GM12878 (cell line): ENCODE measurements at places on chromosomes 5 and 9.

- no peak for DNase-seq
These were observed 624 bp downstream of the FBXW11 start for GRCh38 chr5:172005708-172006320.

DNA sequence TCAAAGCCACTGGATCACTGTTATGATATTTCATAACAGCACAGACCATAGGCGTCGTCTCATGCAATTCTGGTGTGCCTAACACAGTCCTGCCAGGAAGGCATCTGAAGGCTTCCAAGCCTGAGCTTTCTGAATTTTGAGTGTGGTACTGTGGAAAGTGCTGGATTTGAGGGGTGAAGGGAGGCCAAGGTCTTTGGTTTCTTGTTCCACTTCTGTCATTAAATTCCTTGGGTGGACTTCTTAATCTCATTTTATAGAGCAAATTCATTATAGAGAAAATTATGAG, 441.3 kb upstream of the PIK3R1 start:
- DNase-seq, result no peak

- DNase-seq, result no peak
These were observed 108.9 kb upstream of the PPP1R26 start for GRCh38 chr9:135370411-135371375.

GRCh38 chr9:113715086-113715485, 161.0 kb upstream of the ZNF618 start:
- DNase-seq, result no peak

- no peak for DNase-seq
These were observed 11.2 kb upstream of the NFIB start for GRCh38 chr9:14325147-14325546.

GRCh38 chr9:86122311-86122710, 23.0 kb upstream of the GOLM1 start:
- DNase-seq, result no peak

DNA sequence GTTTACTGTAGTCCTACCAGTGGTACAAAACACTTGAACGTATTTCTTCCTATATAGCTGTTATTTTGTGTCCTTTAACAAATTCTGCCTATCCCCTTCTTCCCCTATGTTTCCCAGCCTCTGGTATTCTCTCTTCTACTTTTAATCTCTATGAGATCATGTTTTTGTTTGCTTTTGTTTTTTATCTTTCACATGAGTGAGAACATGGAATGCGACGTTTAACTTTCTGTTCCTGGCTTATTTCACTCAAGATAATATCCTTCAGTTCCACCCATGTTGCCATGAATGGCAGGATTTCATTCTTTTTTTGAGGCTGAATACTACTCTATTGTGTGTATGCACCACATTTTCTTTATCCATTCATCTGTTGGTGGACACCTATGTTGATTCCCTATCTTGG, 634.4 kb upstream of the WWC1 start:
- DNase-seq, result no peak

DNA sequence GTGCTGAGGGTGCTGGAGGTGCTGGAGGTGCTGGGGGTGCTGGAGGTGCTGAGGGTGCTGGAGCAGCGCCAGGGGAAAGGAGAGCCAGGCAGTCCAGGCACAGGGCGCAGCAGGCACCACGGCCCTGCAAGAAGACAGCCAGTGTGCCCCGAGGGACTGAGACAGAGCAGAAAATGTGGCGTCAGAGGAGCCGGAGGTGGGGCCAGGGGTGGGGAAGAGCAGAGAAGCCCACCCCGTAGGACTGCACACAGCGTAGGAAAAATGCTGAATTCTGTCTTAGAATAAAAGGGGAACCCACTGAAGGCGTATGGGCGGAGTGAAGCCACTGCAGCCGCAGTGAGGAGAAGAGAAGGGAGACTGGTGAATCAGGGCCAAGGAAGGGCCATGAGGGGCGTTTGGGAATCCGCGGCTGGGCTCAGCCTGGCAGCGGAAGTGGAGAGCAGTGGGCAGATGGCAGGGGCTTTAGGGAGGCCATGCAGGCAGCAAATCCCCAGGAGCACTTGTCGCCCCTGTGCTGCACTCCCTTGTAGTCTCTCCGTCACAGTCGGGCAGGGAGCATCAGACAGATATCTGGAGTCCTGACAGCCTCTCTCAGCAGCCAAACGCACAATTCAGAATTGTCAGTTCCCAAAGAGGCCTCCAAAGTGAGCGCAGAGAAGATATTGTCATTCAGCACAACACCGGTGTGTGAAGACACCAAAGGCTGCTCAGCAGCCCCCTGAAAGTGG, 35.9 kb upstream of the LECT2 start:
- DNase-seq, result no peak

- DNase-seq, result no peak
These were observed 1171.1 kb downstream of the TAF11L14 start for GRCh38 chr5:18805376-18805775.

DNA sequence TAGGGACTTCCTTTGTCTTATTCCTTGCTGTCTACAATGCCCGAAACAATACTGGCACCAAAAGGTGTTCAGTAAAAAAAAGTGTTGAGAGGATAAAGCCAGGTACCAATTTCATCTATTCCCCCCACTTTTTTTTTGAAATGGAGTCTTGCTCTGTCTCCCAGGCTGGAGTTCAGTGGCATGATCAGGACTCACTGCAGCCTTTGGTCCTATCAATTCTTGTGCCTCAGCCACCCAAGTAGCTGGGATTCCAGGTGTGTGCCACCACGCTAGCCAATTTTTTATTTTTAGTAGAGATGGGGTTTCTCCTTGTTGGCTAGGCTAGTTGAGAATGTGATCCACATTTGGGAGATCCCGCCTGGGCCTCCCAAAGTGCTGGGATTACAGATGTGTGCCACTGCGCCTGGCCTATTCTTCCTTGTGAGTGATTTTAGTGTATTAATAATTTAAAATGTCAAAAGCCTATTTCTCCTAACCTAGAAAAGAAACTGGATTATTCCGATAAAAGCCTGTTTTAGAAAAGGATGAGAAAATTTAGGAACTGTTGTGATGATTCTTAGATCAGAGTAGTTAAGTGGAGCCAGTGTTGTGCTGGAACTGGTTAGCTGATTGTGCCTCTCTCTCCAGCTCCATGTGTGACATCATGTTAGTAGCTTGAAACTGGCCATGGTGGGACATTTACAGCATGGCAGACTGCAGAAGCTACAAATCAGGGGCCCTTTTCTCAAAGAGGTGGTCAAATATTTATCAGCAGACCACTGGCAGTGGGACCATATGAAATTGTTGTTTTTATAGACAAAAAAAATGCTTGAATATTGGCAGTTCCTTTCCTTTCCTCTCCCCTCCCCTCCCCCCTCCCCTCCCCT, 14.3 kb downstream of the CDC42SE2 start:
- no peak for DNase-seq

DNA sequence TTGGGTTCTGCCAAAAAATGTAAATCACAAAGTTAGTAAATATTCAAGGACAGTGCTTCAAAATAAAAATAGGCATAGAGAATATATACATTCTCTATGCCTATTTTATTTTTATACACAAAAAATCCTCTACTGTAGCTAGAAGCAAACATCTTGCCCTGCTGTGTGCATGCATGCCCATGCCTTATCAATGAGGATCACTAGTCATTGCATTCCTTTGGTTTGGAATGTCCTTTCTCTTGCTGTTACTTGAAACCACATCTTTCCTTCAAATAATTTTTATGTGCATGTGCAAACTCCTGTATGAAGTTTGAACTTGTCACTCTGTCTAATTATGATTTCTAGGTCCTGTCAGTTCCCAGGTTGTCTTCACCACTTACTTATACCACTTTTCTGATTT, 278.9 kb upstream of the IZUMO3 start:
- no peak for DNase-seq

- no peak for DNase-seq
These were observed 2.9 kb upstream of the CAVIN4 start for GRCh38 chr9:100575006-100575405.

DNA sequence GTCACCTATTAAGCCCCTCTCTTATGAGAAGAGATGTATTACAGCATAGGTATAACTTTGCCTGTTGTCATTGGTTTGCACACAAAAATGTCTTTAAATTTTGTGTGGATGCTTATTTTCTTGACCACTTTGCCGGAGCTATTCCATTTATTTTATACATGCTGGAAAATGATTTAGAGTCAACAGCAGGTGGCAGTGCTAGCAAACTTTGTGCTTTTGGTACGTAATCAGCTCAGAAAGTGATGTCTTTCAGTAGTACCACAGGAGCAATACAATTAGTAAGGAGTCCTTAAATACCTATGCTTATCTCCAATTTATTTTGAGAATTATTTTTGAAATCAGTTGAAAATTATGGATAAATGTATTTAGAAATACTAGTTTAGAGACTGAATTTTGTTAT, 19.8 kb upstream of the NUDT12 start:
- peak; percentile 5 for DNase-seq

DNA sequence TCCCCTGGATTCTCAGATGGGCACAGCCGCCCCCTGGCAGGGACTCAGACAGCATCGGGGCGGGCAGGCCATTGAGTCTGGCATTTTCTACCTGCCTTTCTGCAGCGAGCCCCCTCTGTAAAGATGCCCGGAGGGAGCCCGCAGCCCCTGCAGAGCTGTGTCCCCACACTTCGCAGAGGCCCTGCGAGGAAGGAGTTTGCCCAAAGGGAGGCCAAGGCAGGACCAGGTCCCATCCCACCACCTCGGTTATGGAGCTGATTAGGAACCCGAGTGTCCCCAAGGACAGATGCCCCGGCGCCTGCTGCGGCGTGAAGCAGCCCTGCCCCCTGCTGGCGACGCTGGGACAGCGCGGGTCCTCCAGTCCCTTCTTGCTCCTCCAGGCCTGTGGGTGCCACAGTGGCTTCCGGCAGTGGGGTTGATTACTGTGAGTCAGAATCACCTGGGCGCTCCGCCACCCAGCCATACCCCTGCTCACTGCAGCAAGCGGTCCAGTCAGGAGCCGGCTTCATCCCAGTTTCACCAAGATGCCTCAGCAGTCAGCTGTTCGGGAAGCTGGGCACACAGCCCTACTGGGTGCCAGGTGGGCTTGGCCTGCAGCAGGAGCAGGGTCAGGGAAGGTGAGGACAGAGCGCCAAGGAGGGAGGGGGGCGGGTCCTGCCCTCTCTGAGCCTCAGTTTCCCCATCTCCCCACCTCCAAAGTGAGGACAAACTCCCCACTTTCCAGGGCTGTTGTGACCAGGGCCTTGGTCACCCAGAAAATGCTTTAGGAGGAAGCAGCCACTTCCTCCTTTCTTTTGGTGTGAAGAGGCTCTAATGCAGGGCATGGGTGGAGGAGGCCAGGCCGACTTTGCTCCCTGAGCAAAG, 117.2 kb downstream of the RXRA start:
- peak; percentile 37 for DNase-seq

GRCh38 chr9:109919736-109920408, 139.9 kb downstream of the PALM2AKAP2 start:
- no peak for DNase-seq

- no peak for DNase-seq
These were observed 264.6 kb downstream of the SEC61B start for GRCh38 chr9:99486684-99487083.

GRCh38 chr9:134461426-134461982, 135.2 kb downstream of the RXRA start:
- DNase-seq, result no peak

GRCh38 chr9:32069169-32069813, 315.2 kb upstream of the ACO1 start:
- DNase-seq, result no peak

- DNase-seq, result no peak
These were observed 37.4 kb downstream of the CPEB4 start for GRCh38 chr5:173925449-173926071.

DNA sequence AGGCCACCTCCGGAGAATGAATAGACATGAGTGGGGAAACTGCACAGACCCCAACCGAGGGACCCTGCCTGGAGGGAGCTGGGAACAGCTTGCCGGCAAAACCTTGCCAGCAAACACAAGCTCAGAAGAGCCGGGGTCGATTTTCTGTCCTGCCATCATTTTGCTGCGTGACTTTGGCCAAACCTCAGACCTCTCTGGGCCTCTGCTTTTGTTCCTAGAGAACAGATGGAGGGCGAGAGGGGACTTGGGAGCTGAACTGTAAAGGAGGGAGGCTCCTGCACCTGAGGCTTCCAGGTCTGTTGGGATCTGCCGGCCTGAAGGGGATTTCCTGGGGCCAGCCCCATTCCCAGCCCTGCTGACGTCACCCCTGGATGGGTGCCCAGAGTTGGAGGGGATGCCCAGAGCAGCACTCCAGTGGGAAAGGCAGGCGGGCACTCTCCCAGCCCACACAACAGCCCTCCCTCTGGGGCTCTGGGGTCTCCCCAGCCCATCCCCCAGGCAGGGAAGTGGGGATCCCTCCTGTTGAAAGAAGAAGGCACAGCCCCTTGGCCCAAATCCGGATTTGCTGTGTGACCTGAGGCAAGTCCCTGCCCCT, 40.4 kb upstream of the SYNPO start:
- DNase-seq, result no peak

GRCh38 chr5:77251921-77252320, 41.4 kb downstream of the PDE8B start:
- DNase-seq, result no peak

DNA sequence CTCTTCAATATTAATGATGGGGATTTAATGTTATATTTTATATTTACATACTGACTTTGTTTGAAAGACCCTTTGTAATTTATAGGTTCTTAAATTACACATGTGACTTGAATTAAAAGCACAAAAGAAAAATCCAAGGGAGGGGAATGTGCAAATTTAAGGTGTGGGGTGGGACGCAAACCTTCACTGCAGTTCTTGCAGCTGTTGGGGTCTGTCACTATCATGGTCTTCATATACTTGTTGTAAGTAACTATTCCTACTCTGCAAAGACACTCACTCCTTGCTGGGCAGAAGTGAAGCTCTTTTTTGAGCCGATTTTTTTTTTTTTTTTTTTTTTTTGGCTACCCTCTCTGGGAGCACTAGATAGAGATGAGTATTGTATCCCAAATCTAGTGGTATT, 505.3 kb downstream of the ARHGEF28 start:
- no peak for DNase-seq

- DNase-seq, result no peak
These were observed 53.7 kb downstream of the TLE1 start for GRCh38 chr9:81635521-81636254.

GRCh38 chr5:179794575-179794974, 789 bp downstream of the LTC4S start:
- no peak for DNase-seq

DNA sequence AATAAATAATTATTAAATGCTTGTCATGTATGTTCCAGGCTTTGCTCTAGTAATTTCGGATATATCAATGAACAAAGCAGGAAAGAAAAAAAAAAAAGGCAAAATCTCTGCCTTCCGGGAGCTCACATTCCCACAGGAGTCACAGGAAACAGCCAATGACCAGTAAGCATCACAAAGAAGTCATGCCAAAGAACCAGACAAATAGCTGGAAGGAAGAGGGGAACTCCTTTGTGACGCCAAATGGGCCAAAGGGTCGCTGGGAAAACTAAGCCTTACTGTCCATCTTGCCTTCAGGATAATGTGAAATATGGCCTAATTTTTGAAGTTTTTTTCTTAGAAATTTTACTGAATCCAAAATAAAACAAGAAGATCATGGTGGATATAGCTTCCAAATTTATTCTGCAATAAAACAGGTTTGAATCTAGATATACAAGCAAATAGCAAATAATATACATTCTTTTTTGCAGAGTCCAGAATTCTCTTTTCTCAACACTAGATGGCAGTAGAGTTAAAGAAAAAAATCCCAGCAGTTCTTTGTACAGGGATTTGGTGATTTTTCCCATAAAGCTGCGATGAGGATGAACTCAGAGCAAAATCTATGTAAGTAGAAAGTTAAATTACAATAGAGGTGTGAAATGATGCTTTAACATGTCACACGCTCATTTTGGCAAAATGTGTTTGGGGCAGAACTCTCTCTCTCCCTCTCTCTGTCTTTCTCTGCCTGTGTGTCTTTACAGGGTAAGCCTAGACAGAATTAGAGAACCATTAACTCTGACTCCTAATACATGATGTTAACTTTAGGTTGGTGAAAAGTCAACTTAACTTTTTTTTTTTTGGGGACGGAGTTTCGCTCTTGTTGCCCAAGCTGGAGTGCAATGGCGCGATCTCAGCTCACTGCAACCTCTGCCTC, 60.0 kb upstream of the TUT7 start:
- no peak for DNase-seq
